ENCODE measurements at places on chromosomes 7 and 10. TPM values are rescaled to one million over a fixed set of nuclear protein-coding genes. Genes with fewer than 3 reads are reported as not detected.

ELFN1 gene
- total RNA-seq = 21.5 TPM

BBIP1 gene
- total RNA-seq = 50.7 TPM

PNLIPRP1 gene
- not detected for total RNA-seq

PODXL gene
- 42.2 TPM for total RNA-seq

RBP4 gene
- total RNA-seq = 7.0 TPM

SNCG gene
- total RNA-seq = 33.3 TPM

ABCC2 gene
- total RNA-seq = 3.4 TPM

ACBD7 gene
- 9.8 TPM for total RNA-seq

CYP2E1 gene
- 3.4 TPM for total RNA-seq

TAS2R41 gene
- total RNA-seq = not detected

RPP38 gene
- 11.1 TPM for total RNA-seq

MUC3A gene
- not detected for total RNA-seq

KIF5B gene
- 143 TPM for total RNA-seq

PIP gene
- total RNA-seq = not detected

HKDC1 gene
- 18.0 TPM for total RNA-seq

PLA2G12B gene
- total RNA-seq = not detected

NRG3 gene
- 7.9 TPM for total RNA-seq

SMARCD3 gene
- total RNA-seq = 64.0 TPM

IGFBP1 gene
- total RNA-seq = not detected

SLC26A5 gene
- 0.71 TPM for total RNA-seq

CYP2C19 gene
- total RNA-seq = not detected

OR2A12 gene
- not detected for total RNA-seq

HOXA1 gene
- 0.44 TPM for total RNA-seq
